ENCODE measurements at places on chromosomes 11 and 22. TPM values are rescaled to one million over a fixed set of nuclear protein-coding genes. Genes with fewer than 3 reads are reported as not detected.
A peak's percentile ranks its signal among the peaks of the same experiment; 100 is the strongest.

- DNase-seq, result peak; percentile 93
Observed at GRCh38 chr22:38766076-38766777, 10.4 kb upstream of the SUN2 start.

GRCh38 chr11:12687740-12688139 is 13.5 kb downstream of the TEAD1 start:
- no peak for DNase-seq

- no peak for DNase-seq
Observed at GRCh38 chr11:36000616-36001190, 56.8 kb downstream of the LDLRAD3 start.

DNA sequence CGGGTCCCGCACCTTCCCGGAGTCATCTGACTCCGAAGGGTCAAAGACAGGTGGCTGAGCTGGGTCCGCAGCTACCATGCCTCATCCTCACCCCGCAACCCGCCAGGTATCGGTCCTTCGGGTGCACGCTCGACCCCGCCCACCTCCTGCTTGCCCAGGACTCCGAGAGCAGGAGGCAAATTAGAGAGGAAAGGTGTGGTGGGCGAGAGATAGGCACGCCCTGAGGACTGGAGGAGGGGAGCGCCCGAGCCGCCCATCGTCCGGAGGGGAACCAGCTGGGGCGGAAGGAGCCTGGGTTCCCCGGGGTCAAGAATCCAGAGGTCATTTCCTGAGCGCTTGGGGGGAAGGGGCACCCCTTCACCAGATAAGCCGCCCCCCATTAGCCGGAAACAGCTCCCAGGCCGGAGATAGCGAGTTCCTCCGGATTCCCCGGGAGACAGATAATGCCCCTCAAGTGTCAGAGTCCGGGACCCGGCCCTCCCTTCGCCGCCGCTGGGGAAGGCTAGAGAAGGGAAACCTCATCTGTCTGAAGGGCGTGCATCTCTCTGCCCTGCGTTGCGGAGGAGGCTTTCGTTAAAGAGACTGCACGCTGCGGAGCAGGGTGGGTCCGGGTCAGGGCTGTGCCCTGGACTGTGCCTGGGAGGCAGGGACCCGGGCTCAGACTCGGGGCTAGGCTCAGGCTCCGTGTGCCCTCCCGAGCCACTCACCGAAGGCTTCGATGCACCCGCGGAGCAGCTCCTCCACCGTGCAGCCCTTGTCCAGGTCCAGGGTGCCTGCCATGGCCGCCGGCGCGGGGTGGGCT is 1.7 kb downstream of the RASGRP2 start:
- peak; percentile 48 for DNase-seq

The TMPRSS6 gene
- polyA plus RNA-seq, result 0.07 TPM

The VPS51 gene
- polyA plus RNA-seq, result 28.0 TPM

The DEUP1 gene
- polyA plus RNA-seq, result 0.64 TPM

The KCNK4 gene
- not detected for polyA plus RNA-seq

The MS4A7 gene
- 38.1 TPM for polyA plus RNA-seq

The ADAMTS8 gene
- polyA plus RNA-seq, result 1.4 TPM

The INSC gene
- 0.54 TPM for polyA plus RNA-seq

The ZNF143 gene
- 23.1 TPM for polyA plus RNA-seq

The PATE2 gene
- polyA plus RNA-seq, result not detected

Data from adrenal gland (tissue), 19 donors.